ENCODE measurements at places on chromosomes 16 and 17.

GRCh38 chr16:77647726-77648125, 74.6 kb upstream of the NUDT7 start:
- no peak for DNase-seq

GRCh38 chr17:11318207-11318606, 77.2 kb downstream of the SHISA6 start:
- no peak for DNase-seq

- no peak for DNase-seq
Measured at GRCh38 chr16:11681976-11682654, 13.9 kb downstream of the SNN start.

DNA sequence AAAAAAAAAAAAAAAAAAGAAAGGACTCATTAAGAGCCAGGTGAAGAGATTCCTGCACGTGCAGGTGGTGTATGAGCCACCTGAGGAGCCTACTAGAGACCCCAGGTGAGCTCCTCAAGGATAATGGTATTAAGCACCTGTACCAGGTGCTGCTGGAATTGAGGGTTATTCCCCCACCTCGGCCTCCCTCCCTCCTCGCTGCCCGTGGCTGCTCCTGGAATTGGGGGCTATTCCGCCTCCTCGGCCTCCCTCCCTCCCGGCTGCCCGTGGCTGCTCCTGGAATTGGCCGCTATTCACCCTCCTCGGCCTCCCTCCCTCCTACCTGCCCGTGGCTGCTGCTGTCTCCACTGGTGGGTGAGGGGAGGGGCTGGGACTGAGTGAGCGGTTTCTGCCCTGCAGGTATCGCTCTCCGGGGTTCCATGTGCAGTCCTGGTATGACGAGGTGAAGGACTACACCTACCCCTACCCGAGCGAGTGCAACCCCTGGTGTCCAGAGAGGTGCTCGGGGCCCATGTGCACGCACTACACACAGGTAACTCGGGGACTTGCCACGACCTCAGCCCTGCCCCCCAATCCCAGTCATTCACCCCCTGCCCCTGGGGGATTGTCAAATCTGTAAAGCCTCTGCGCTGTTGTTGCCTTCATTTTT, 29.3 kb downstream of the CRISPLD2 start:
- DNase-seq: no peak

- DNase-seq: no peak
Measured at GRCh38 chr17:39178536-39178935, 12.6 kb upstream of the ARL5C start.

DNA sequence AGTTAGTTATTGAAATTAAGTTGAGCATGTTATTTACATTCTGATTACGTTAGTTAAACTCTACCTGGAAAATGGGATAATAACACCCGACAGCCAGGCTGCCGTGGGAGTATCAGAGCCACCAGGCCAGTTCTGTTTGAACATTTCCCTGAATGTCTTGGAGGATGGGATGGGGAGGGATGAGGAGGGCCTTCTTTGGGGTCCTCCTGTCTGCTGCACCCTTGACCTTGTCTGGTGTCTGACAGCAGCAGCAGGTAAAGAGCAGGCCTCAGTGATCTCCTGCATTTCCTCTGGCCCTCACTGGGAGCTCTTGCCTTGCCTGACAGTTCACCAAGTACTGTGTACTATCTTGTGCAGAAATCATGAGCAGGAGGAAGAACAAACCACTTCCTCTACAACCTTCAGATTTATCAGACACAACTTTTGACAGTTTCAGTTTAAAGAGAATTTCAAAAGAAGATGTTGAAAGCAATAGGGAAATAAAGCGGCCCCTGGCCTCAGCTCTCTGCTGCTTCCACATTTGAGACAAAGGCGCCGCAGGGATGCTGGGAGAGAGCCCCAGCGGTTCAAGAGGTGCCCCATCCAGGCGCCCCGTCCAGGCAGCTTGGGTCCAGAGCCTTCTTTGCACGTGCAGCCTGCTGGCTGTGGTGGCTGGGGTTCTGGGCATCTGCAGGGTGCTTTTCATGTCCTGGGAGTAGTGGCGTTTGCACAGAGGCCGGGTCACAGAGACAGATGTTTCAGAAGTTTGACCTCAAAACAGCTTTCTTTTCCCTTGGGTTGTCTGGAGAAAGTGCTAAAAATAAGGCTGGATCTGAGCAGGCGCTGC, 25.3 kb downstream of the CMIP start:
- no peak for DNase-seq

DNA sequence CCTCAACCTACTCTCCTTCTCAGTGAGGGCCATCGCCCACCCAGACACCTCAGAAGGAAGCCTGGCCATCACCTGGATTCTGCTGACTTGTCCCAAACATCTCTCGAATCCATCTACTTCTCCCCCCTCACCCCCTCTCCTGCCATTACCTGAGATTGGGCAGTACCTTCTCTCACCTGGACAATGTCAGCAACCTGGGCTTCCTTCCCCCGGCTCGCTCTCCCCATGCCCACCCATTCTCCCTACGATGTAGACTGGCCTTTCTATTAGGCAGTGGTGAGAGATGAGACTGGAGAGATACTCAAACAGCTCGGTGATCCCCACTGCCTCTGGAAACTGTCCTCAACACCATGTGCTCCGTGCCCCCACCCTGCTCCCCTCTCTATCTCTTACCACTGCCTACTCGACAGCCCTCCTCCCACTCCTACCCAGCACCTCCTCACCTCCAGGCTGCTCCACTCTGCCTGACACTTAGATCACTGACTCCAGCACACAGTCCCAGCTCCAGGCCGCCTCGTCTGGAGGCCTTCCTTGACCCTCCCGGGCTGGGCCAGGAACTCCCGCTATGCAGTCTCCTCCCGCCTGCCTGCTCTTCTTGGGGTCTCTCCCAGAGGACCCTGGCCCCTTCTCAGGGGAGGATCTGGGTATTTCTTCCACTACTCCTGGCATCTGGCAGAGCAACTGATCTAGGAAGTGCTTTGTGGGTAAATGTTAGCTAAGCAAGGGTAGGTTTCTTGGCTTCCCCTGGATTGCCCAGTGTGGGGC, 235.8 kb upstream of the NLRP1 start:
- DNase-seq: no peak

GRCh38 chr17:44333371-44333770, 8.7 kb upstream of the SLC25A39 start:
- DNase-seq: no peak

GRCh38 chr17:27550291-27550930, 80.6 kb upstream of the LGALS9 start:
- no peak for DNase-seq

DNA sequence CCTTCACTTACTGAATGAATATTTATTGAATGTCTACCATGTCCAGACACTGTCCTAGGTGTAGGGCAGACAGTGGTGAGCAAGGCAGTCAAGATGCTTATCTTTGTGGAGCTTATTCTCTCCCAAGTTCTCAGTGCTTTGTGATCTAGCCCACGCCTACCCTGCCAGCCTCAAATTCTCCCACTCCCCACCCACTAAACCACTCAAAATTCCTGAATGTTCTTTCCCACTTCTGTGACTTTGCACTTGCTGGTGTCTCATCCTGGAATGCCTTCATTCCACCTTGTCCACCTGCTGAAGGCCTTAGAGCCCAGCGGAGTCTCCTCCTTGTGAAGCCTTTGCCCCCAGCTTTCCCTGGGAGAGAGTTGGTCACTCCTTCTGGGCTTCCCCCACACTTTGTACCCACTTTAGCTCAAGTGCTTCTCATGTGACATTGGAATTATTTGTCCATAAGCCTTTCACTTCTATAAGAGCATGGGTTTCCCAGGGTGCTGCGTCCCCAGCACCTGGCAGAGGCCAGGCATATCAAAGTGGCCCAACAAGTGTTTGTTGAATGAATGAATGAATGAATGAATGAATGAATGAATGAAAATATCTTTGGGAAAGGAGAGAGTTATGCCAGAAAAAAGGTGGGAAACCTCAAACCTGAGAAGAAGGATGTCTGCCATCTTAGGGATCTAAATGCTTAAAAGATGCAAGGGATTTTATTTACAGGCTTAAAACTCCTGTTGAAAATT, 23.0 kb downstream of the CCDC182 start:
- DNase-seq: no peak

DNA sequence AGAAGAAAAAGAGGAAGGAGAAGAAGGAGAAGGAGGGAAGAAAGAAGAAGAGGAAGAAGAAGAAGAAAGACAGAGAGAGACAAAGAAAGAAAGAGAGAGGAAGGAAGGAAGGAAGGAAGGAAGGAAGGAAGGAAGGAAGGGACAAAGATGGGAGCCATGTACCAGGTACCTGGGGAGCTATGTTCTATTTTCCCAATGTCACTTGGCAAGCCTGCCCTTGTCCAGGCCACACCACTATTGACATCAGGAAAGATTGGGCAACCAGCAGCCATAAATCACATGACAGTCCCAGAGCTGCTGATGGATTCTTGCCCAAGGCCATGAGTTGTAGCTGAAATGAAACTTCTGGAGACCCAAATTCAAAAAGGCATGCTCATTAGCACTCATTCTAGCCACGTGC, 2.7 kb upstream of the CES1 start:
- DNase-seq: no peak

DNA sequence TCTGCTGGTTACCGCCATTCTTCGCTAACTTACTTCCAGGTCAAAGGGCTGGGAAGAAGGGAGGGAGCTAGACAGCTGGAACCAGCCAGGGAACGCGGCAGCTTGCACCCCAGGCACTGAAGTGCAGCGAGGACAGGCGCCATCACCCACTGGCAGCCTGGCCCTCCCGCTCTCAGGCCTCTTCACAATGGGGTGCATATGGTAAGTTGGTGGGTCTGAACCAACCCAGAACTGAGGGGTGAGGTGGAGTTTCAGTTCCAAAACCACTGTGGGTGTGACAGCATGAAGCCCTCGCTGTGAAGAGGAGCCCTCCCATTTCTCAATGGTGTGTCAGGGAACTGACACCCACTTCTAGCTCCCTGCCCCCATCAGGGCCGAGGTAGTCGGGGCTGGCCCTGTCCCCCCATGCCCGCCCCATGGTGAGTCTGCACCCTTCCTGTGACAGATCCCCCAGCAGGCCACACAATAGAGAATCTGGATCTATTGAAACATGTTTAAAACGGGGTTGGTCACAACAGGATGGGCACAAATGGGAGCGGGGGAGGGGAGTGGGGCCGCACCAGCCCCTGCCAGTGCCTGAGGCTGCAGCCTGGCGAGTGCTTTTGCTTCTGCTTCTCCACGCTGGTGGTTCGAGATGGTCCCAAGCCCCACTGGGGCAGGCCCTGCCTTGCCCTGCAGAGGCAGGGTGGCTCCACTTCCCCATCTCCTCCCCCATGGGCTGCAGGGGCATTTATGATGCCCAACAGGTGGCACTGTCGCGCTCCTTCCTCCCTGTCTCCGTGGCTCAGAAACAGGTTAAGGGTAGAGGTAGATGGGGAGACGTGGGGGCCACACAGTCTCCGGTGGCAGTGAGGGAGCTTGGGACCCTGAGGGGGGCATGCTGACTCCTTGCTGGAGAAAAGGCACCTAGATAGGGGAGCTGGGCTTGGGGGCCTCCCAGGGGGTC, 2.3 kb downstream of the LIMD2 start:
- peak; percentile 65 for DNase-seq

- no peak for DNase-seq
Measured at GRCh38 chr17:45977976-45978626, 20.9 kb upstream of the STH start.

- DNase-seq: no peak
Measured at GRCh38 chr17:63819131-63819530, 8.1 kb upstream of the PSMC5 start.

DNA sequence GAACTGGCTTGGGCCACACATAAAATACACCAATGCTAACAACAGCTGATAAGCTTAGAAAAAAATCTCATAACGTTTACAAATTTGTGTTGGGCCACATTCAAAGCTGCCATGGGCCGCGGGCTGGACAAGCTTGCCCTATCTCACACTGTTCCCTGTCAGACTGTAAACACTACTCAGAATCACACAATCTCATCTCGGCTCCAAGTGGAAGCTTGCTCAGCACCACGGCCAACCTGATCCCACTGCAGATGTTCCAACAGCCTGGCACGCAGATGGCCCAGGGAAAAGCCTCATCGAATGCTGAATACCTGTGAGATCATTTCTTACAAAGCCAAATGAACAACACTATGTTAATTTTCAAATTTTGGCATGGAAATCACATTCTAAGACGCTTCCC, 125.8 kb downstream of the ANKRD11 start:
- no peak for DNase-seq

GRCh38 chr17:41308251-41308917, 725 bp downstream of the KRTAP16-1 start:
- DNase-seq: peak; percentile 32

DNA sequence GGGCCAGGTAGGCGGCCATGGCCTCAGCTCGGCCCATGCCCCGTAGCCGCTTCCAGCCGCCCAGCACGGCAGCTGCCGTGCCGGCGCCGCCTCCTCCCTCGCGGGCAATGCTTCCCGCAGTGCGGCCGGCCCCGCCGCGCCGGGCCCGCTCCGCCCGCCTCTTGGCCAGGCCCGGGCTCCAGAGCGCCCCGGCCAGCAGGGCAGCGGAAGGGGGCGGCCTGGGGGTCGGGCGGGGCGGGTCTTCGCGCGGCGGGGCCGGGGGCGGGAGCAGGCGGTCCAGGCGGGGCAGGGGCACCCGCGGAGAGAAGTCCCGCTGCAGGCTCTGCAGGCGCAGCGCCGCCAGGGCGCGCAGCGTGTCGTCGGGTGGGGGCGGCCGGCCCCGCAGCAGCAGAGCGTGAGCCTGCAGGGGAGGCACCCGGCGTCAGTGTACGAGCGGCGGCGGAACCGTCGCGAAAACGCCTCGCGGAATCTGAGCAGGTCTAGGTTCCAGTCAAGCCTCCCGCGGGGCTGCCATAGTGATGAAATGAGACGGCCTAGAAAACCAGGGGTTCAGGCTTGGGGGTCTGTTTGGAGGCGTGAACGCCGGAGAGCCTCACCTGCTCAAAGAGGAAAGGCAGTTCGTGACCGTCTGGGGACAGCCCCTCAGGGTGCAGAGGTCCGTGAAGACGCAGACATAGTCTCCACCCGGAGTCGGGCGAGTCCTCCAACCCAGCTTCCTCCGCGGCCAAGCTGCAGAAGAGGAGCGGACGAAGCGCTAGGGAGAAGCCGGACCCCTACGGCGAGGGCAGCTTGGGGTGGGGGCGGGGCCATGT, 6.6 kb downstream of the PLEKHH3 start:
- no peak for DNase-seq

DNA sequence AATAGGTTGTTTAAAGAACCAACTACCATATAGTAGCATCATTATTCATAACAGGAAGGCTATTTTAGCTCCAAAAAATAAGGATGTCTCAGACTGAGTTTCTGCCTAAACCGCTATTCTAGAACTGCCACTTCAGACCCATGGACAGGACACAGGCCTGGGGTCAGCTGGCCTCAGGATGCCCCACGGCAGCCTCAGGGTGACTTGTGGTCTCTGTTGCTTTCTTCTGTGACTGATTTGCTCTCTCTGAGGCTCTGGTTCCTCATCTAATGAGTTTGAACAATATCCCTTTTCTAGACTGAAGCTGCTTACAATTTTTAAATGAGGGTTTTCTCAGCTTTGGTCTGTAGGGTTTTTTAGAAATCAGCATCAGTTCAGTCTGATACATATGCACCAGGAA, 31.8 kb upstream of the IRF8 start:
- no peak for DNase-seq

DNA sequence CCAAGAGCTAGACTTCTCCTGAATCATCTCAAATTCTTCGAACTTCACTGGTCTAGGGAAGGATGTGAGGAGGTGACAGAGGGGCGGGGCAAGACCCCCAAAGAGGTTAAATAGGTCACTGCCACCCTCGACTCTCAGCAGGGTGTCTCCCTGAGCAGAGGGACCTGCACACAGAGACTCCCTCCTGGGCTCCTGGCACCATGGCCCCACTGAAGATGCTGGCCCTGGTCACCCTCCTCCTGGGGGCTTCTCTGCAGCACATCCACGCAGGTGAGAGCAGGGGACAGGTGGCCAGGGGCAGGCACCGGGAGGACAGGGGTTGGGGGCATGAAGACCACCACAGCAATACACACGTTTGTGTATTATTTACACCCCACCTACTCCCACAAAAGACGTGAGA, 9.2 kb downstream of the CCL17 start:
- DNase-seq: no peak
